Fibroblast of lung (primary cell): ENCODE measurements at places on chromosomes 7 and 10.

DNA sequence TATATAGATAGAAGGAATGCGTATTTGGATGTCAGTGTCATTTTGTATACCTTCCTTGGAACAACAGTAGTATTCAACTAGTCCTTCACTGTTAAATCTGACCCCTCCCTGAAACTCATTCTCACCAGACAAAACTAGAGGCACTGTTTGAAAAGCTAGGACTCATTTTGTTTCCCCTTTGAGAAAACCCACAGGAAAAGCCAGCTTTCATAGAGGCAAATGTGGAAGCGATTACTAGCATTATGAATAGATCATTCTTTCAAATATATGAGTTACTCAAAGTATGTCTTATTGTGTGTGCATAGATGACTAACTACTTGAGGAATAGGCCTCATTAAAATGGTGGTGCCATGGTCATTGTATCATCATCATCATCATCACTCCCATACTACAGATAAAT, 1.9 kb upstream of the ASB15 start:
- no peak for DNase-seq

DNA sequence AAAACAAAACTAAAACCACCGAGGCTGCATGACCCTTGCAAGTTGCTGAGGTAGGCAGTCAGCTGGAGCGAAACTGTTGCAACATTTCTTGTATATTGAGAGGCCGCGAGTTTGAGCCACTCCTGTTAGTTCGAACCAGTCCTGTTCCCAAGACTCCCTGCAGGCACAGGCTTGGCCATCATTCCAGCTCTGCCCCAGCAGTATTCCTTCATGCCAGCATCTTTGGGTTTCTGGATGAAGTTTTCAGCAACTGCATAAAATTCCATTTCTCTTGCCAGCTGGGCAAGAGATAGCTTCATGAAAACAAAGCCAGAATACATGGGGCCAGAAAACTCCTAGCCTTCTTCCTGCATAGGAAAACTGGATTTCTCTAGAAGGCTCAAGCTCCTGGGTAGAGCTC, 207.6 kb downstream of the FRMD4A start:
- no peak for DNase-seq

DNA sequence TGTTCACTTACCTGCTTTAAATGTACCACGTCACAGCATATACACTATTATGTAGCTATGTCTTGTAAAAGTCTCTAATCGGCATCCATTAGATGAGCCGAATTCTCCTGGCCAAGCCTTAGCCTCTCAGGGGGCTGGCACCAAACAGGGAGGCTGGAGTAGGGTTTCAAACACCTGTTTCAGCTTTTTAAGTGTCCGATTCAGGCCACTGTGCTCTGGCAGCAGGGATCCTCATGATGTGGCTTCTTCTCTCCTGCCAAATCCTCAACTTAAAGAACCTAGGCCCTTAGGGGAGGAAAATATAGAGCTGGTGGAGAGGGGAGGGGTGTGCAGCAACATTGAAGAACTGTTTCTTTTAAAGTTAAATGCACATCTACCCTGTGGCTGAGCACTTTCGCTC, 68.5 kb upstream of the NFKB2 start:
- DNase-seq = no peak

- DNase-seq = no peak
These were observed 1.2 kb downstream of the BMI1 start for GRCh38 chr10:22321924-22322640.

- DNase-seq = no peak
These were observed 9.6 kb upstream of the NAMPT start for GRCh38 chr7:106294334-106294733.

- DNase-seq = peak; percentile 76
These were observed 3.1 kb upstream of the ABCC2 start for GRCh38 chr10:99779335-99779734.

DNA sequence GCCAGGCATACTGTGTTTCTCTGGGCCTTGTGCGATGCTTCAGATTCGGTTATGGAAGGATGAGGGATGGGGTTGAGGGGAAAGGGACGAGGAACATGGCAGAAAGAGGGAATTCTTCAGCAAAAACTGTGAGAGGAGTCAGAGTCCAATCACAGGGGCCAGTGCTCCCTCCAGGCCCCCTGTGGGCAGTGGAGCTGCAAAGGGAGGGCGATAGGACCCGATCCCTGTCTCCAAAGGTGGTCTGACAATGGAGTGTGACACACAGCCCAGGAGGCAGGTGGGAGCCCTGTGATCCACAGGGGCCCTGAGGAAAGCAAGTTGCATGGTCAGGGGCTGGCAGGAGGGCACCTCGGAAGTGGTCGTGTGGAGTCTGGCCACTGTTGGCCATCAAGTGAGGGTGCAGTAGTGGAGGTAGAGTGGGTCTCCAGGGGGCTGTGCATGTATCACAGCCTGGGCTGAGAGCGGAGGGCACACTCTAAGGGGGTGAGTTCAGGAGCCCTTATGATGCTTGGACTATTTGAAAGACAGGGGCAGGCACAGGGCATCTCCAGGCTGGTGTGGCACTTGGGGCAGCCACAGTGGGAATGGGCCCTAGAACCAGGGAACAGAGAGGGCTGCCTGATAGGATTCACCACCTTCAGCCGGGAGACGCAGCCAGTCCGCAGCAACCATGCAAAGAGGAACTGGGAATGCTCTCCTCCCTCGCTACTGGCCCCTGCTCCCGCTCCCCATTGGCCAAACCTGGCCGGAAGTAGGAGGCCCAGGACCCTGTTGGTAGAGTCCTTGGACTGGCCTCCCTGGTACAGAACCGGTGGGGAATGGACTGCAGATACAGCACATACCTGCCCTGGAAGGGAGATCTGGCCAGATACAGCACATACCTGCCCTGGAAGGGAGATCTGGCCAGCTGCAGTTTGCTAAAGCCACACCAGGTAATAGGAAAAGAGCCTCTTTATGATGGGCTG, 115.9 kb downstream of the ADCY1 start:
- no peak for DNase-seq

DNA sequence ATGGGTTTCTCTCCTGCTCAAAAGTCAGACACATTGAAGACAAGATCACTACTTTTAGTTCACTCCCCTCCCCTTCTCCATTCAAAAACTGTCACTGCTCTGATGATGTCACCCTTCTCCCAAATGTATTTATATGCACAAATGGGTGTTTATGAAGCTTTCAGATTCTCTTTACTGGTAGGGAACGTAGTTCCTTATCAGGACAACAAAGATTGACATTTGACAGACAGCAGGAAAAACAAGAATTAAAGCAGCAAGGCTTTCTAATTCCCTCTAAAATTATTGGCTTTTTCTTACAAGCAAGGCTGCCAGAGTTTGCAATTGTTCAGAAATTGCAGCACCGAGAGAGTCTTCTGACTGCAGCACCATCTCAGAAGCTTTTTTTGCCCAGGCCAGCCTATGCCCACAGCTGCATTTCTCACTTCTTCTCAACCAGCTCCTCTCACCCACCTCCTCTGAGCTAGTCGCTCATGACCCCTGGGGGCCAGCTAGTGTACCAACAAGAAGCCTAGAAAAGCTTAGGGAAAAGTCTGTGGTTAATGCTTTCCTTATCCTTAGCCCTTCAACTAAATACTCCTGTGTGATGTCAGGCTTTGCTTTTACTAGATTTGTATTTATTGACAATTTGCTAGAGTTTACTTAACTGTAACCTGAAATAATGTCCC, 265.1 kb downstream of the HTR7 start:
- DNase-seq = peak; percentile 75

DNA sequence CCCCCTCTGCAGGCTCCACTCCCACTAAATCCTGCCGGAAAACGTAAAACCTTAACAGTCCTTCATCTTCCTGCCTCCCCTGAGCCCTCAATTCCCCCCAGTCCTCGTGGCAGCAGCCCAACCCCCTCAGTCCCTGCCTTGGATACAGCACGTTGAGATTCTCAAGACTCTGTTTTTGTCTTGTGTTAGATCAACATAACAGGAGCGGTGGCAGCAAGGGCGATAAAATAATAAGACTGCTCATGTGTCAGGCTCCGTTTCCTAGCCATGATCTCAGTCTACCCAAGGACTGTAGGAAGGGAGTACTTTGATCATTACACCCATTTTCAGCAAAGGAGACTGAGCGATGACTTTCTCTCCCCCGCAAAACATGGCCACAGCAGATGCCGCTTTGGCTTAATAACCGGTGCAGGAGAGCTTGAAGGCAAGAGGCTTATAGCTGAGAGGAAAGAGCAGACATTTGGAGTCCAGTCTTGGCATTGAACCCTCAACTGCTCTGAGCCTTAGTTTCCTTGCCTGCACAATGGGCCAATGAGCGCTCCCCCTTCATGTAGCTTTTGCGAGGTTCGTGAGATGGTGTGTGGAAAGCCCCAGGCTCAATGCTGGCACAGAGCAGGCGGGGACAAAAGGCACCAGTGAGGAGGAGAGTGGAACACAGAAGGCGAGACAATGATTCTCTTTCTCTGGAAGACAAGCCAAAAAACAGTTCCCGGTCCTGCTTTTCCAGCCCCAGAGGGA, 42.1 kb upstream of the PCBD1 start:
- DNase-seq = no peak

- no peak for DNase-seq
These were observed 170.0 kb downstream of the ARL5B start for GRCh38 chr10:18829259-18829658.

GRCh38 chr10:59833810-59834209, 72.5 kb downstream of the CCDC6 start:
- no peak for DNase-seq

DNA sequence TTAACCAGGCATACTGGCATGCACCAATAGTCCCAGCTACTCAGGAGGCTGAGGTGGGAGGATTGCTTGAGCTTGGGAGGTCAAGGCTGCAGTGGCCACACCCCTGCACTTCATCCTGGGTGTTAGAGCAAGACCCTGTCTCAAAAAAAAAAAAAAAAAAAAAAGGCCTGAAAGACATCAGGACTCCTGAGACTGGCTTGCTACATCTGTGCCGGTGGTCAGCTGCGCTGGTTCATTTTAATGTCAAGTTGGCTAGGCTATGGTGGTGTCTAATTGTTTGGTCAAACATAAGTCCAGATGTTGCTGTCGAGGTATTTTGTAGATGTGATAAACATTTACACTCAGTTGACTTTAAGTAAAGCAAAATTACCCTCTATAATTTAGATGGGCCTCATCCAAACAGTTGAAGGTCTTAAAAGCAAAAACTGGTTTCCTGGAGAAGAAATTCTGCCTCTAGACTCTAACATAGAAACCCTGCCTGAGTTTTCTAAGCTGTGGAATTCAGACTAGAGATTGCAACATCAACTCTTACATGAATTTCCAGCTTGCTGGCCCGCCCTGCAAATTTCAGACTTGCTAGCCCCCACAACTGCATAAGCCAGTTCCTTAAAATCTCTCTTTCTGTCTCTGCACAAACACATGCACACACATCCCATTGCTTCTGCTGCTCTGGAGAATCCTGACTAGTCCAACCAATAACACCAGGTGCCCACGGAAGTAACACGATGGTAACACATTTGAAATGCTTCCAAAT, 18.2 kb downstream of the MYOF start:
- DNase-seq = peak; percentile 79

DNA sequence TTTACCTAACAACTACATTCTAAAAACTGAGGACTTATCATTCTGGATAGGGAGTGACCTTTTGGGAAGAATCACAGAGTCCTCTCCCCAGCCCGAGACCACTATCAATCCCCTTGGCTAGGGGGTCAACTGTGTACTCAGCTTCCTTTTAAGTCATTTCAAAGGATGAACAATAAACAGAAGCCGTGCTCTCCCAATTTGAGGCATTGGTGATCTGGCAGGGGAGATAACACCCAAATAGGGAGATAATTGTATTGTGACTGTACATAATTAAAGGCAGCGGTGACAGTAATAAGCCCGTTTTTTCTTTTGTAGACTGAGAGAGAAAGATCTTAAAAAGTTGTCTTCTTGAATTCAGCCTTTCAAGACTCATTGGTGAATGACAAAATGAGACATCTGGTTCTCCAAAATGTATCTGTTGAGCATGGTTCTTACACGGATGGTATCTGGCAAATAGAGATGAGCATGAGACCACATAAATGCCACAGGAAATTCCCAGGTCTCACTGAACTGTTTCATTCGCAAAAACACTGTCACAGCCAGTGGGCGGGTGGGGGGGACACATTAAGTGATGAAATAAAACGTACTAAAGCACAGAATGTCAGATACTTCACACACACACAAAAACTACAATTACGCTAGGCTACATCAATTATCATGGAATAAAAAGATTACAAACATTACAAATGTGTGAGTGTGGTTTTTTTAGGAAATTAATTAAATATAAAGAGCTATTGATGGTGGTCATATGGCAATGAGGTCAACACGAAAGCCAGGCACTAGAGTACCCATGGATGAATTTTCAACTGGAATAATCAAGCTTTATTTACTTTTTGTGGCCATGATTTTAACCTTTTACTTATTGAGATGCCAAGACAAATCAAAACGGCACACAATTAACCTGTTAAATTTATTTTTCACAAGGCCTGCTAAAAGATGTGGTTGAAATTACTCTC, 108.4 kb downstream of the HIPK2 start:
- no peak for DNase-seq

DNA sequence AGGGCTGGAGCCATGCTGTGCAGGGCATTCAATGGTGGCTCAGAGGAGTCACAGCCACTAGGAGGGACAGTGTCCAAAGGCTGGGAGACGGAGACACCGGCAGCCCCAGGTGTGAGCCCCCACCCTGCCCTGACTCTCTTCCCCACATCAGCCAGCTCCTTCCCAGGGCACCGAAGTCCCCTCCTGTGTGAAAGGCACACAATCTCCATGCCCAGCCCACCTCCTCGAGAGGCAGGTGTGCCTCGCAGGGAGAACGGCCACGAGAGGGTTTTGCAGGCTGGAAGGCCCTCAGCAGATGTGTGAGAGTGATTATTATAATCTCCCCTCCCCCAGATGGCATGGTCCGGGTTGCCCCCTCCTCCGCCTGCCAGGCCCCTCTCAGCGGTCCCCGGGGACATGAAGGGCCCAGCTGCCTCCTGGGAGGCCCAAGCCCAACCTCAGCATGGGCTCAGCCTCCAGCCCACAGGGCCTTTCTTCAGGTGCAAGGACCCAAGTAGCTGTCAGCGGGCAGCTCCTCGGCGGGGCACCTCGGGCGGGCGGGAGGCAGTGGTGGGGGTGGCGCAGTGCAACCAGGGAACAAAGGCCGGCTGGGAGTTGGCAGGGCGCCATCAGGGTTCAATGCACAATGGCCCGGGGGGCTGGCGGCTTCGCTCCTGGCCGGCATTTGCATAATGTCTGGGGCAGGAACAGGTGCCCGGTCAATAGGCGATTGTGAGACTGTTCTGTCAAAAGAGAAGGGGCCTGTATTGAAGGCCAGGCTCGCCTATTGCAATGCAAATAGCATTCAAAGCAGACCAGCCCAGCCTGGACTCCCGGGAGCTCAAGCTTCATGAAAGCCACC, 155.3 kb upstream of the ZMIZ1 start:
- DNase-seq = no peak

DNA sequence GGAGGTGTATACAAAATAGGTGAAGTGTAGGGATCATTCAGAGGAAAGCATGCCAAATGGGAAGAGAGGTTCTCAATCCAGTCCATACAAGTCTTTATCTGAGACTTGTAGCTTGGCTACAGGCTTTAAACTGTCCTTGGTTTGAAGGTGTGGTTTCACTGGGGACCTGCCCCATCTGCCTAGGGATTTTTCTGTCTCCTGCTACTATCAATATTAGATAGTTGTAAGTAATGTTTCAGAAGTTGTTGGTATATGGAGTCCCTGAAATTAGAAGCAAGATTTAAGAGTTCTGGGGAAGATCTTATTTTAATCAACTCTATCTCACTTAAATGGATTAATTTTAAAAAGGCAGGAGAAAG, 100.9 kb downstream of the ANKRD7 start:
- no peak for DNase-seq
